ENCODE measurements at places on chromosomes 11 and 22. TPM values are rescaled to one million over a fixed set of nuclear protein-coding genes. Genes with fewer than 3 reads are reported as not detected.

The CASTOR1 gene
- 5.4 TPM for total RNA-seq

The OR5A1 gene
- not detected for total RNA-seq

The KCNJ11 gene
- total RNA-seq, result 0.44 TPM

The OR4A16 gene
- total RNA-seq, result not detected

The OR8D4 gene
- total RNA-seq, result not detected

The PIK3IP1 gene
- 1.5 TPM for total RNA-seq

The CCDC15 gene
- total RNA-seq, result 0.57 TPM

The SYCE3 gene
- not detected for total RNA-seq

The RANBP1 gene
- 290 TPM for total RNA-seq

The NCR3LG1 gene
- 1.7 TPM for total RNA-seq

The MAPK8IP1 gene
- total RNA-seq, result 6.1 TPM

The POTEH gene
- total RNA-seq, result not detected

The CDC45 gene
- total RNA-seq, result 25.9 TPM

The PATE2 gene
- total RNA-seq, result not detected

The ZP1 gene
- total RNA-seq, result 0.09 TPM

The C22orf15 gene
- not detected for total RNA-seq

The IGSF22 gene
- not detected for total RNA-seq

The KLHL35 gene
- total RNA-seq, result 1.8 TPM

The LRRC55 gene
- total RNA-seq, result not detected

The PGR gene
- not detected for total RNA-seq

The FAM227A gene
- total RNA-seq, result 0.46 TPM

The KCNQ1 gene
- 0.32 TPM for total RNA-seq

The MMP10 gene
- total RNA-seq, result 1.3 TPM

The OR51E2 gene
- not detected for total RNA-seq

The KRTAP5-11 gene
- total RNA-seq, result not detected

The MMP26 gene
- not detected for total RNA-seq

The KRTAP5-7 gene
- total RNA-seq, result not detected

The FXYD2 gene
- 19.3 TPM for total RNA-seq

The OR4D5 gene
- not detected for total RNA-seq

The CNTF gene
- 1.2 TPM for total RNA-seq

The RIMBP3C gene
- total RNA-seq, result 0.18 TPM
